ENCODE measurements at places on chromosomes 2 and 18. TPM values are rescaled to one million over a fixed set of nuclear protein-coding genes. Genes with fewer than 3 reads are reported as not detected.
A peak's percentile ranks its signal among the peaks of the same experiment; 100 is the strongest.

DNA sequence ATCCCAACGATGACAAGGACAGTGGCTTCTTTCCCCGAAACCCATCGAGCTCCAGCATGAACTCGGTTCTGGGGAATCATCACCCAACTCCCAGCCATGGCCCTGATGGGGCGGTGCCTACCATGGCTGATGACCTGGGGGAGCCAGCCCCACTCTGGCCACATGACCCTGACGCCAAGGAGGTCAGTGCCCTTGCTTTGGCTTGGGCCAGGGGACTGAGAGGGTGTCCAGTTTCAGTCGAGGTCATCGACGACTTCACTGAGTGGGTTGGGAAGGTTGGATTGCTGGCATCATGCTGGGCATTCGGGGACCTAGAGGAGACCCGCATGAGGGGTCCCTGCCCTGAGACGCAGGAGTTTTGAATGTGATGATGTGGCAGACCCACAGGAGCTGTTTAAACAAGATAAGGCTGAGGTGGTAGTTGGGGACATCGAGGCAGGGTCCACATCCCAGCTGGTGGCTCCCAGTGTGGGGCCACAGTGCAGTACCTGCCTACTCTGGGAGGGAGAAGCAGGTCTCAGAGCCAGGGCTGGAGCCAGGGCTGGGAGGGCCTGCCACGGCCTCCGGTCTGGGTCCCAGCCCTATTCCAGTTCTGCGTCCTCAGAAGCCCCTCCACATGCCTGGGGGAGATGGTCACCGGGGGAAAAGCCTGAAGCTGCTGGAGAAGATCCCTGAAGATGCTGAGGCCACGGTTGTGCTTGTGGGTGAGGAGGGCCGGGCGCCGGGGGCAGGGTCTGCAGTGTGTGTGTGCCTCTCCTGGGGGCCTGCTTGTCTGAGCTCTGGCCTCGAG lies 6.0 kb downstream of the SLC4A3 start:
- no peak overlapping the region for H3K27ac ChIP-seq
- H3K36me3 ChIP-seq = no peaks in the 10 kb centered on the region
- DNase-seq = no peak
- H3K27me3 ChIP-seq = no peaks in the 10 kb centered on the region
- H3K4me1 ChIP-seq = no peaks in the 10 kb centered on the region
- no peak overlapping the region for H3K4me3 ChIP-seq

- H3K27ac ChIP-seq = peak overlapping the region; percentile 86
- DNase-seq = no peak
- peaks cover 3% of the 10 kb centered on the region for H3K36me3 ChIP-seq
Measured at GRCh38 chr18:8609659-8610458, 622 bp downstream of the RAB12 start.

GRCh38 chr18:58601468-58602266 lies 27.2 kb downstream of the ALPK2 start:
- H3K4me3 ChIP-seq = no peak overlapping the region
- no peaks in the 10 kb centered on the region for H3K27me3 ChIP-seq
- H3K36me3 ChIP-seq = no peaks in the 10 kb centered on the region
- H3K27ac ChIP-seq = no peak overlapping the region
- no peaks in the 10 kb centered on the region for H3K4me1 ChIP-seq
- DNase-seq = no peak

GRCh38 chr2:231347638-231348037 lies 47.9 kb upstream of the B3GNT7 start:
- H3K4me3 ChIP-seq = no peak overlapping the region
- no peak overlapping the region for H3K27ac ChIP-seq
- no peaks in the 10 kb centered on the region for H3K27me3 ChIP-seq
- no peak for DNase-seq
- no peaks in the 10 kb centered on the region for H3K4me1 ChIP-seq
- no peaks in the 10 kb centered on the region for H3K36me3 ChIP-seq

DNA sequence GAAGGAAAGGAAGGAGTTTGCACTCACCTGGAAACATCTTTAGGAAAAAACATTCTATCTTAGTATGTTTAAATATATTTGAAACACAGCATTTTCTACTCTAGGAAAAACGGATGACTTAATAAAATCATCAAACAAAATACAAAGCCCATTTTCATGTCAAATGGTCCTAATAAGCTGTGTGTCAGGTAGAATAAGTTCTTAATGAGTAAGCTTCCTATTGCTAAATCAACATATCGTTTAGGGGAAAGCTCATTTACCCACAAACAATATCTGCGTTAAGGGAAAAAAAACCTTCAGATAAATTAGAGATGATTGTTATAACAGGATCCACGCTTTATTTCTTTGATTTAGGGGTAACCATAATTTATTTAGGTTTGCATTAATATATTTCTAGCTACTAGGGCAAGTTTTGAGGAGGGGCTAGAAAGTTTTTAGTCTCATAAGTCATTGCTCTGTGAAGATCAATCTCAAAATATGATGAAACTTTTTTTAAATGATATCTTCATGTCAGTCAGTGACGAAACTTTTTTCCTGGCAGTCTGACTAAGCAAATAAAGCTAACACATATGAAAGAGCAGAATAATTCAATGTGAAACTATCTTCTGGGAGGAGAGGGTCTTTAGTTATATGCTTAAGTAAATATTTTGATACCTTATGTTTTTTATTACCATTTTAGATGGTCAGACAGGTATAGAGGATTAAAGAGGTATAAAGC lies 147.1 kb downstream of the WDSUB1 start:
- no peak for DNase-seq
- no peak overlapping the region for H3K4me3 ChIP-seq
- no peak overlapping the region for H3K27ac ChIP-seq
- H3K36me3 ChIP-seq = no peaks in the 10 kb centered on the region
- H3K27me3 ChIP-seq = no peaks in the 10 kb centered on the region

DNA sequence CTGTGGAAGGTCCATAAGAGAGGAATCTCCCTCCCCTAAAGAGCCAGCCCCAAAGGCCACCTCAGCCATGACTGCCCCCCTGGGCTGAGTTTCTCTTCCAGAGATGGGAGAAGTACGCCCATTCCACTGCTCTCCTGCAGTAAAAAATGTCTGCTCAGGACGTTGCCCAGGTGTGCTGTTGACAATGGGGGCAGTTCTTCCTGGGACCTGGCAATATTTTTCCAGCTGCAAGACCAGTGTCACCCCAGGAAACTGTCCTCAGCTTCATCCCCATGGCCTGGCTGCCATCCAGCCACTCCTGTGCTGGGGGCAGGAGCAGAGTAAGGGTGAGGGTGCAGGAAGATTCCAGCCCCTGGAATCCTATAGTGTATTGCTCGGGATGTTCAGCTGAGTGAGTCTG lies 14.3 kb downstream of the CELF4 start:
- no peaks in the 10 kb centered on the region for H3K36me3 ChIP-seq
- H3K27ac ChIP-seq = no peak overlapping the region
- no peaks in the 10 kb centered on the region for H3K27me3 ChIP-seq

DNA sequence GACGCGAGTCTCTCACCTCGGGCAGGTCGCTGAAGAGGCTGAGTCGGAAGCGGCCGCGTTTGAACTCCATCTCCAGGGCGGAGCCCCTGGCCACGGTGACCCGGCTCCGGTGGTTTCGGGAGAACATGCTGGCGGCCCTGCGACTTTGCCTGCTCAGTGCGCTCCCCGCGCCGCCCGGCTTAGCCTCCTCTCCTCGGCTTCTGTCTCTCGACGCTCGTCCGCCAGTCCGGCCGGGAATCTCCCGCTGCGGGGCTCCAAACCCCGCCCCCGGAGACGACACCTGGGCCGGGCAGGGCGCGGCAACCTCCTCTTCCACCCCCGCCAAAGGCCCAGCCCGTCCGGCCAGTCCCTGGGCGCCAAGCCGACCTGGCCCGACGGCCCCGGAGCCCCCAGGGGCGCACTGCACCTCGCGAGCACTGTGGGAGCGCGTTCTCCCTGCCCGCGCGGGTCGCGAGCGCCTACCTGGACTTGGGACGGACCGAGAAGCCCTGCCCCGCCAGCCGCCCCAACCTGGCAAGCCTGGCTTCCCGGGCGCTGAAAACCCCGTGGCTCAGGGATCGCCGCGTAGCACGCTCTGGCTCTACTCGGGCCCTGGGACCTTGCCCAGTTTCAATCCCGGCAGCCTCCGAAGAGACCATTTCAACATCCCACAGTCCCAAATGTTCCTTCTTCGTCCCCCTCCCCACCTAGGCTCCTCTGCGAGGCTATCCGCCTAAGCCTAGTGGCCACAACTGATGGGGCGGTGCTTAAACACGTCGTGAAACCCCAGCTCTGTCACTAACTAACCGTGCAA lies at the start of gene RTKN:
Gene RTKN, minus strand, starts transcription at position 248 of the 793 bp plus-strand sequence. Its CDS starts 121 bp downstream, at position 127.
- H3K36me3 ChIP-seq = no peaks in the 10 kb centered on the region
- H3K27me3 ChIP-seq = peaks cover 3% of the 10 kb centered on the region
- peaks cover 10% of the 10 kb centered on the region for H3K4me1 ChIP-seq
- H3K4me3 ChIP-seq = peak within 1 kb of the TSS; percentile 93

DNA sequence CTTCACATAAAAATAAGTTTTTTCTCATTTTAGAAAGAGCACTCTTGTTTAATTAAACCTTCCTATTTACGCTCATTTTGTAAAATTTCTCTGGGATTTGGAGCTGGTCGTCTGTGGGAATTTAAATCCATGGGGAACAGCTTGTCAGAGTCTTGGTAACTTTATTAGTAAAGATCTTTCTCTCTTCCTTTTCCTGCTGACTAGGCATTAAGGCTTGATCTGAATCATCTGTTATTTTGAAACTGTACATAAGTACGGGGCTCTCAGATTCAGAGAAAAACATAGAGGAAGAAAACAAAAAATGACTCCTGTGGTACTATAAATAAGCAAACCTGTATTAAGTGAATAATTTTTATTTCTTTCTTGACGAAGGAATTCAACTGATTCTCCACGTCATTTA lies 150.2 kb downstream of the ST6GAL2 start:
- H3K4me1 ChIP-seq = no peaks in the 10 kb centered on the region
- H3K27ac ChIP-seq = no peak overlapping the region
- no peaks in the 10 kb centered on the region for H3K36me3 ChIP-seq
- no peaks in the 10 kb centered on the region for H3K27me3 ChIP-seq
- DNase-seq = no peak

- H3K27ac ChIP-seq = no peak overlapping the region
- no peaks in the 10 kb centered on the region for H3K27me3 ChIP-seq
Measured at GRCh38 chr2:238946318-238947242, 98.7 kb downstream of the TWIST2 start.

DNA sequence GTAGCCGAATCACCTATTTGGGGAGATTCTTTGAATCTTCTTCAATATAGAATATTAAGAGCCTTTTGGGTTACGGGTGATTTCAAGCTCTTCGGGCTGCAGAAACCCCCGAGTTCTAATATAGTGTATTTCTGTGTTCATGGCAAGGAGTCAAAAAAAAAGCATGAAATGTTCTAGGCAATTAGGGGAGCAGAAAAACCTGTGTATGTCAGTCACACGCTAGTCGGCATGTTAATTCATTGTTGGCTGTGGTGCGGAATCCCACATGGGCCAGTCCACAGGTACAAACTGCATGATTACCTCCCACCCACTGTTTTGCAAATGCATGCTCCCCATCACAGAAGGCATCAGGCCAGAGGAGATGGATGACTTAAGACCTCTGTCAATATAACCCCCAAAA lies 161.9 kb downstream of the PID1 start:
- H3K27me3 ChIP-seq = no peaks in the 10 kb centered on the region
- no peaks in the 10 kb centered on the region for H3K36me3 ChIP-seq
- DNase-seq = no peak
- no peak overlapping the region for H3K4me3 ChIP-seq
- no peak overlapping the region for H3K27ac ChIP-seq

DNA sequence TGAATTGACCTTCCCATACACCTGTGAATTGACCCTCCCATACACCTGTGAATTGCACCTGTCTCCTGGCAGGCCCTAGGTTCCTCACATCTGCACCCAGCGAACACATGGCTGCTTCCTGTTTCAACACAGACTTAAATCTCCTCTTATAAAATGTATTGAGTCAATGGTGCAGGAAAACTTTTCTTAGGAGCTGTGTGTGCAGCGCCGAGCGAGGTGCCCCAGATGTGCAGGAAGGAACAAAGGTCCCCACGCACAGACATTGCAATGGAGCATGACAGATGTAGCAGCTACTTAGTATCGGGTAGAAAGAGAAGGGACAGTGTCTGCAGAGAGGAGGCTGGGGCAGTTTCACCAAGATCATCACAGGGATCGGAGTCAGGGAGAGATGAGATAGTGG lies 85.5 kb upstream of the PXDN start:
- no peak overlapping the region for H3K4me3 ChIP-seq
- no peaks in the 10 kb centered on the region for H3K4me1 ChIP-seq
- no peaks in the 10 kb centered on the region for H3K36me3 ChIP-seq
- H3K27me3 ChIP-seq = no peaks in the 10 kb centered on the region
- no peak for DNase-seq

- H3K27me3 ChIP-seq = peaks cover 14% of the 10 kb centered on the region
- H3K4me3 ChIP-seq = peak within 1 kb of the TSS; percentile 71
- H3K4me1 ChIP-seq = peaks cover 6% of the 10 kb centered on the region
- H3K36me3 ChIP-seq = no peaks in the 10 kb centered on the region
- DNase-seq = peak; percentile 41
Measured at GRCh38 chr2:66434679-66435548, at the start of gene MEIS1. Gene MEIS1, plus strand, starts transcription at chr2:66435125. Its CDS starts 732 bp downstream, at chr2:66435857.

DNA sequence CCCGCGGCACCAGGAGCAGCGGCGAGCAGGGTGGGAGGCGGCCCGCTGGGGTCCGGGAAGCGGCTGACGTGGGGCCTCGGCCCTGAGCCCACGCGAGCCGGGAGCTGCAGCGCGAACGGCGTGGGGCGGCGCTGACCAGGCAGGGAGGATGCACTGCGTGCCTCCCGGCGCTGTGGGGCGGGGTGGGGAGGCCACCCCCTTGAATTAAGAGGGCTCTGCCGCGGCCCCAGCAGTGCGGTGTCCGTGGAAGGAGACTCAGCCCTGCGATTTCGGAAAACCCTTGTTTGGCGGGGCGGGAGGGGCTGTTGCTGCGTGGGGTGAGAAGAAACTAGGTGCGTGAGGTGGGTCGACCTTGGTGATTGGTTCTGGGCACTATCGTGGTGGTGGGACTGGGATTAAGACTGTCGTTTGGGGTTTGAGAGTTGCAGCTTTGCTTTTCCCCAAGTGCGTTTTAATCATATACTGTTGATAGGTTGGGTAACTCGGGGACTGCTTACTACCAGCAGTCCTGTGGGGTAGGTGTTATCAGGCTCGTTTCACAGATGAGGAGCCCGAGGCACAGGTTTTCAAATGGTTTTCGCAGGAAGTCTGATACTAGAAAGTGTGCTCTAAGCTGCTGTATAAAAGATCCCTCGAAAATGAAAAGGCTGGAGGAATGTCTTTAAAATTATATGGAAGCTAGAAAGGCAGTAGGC lies 722 bp downstream of the ACSL3 start:
- H3K4me1 ChIP-seq = peaks cover 50% of the 10 kb centered on the region
- H3K36me3 ChIP-seq = no peaks in the 10 kb centered on the region
- H3K27ac ChIP-seq = peak overlapping the region; percentile 85
- peak overlapping the region; percentile 89 for H3K4me3 ChIP-seq
- no peaks in the 10 kb centered on the region for H3K27me3 ChIP-seq

GRCh38 chr2:211931314-211931713 lies 607.3 kb downstream of the ERBB4 start:
- no peak for DNase-seq
- H3K4me1 ChIP-seq = no peaks in the 10 kb centered on the region
- no peak overlapping the region for H3K27ac ChIP-seq
- no peaks in the 10 kb centered on the region for H3K36me3 ChIP-seq
- H3K4me3 ChIP-seq = no peak overlapping the region
- no peaks in the 10 kb centered on the region for H3K27me3 ChIP-seq

The ELOA2 gene
- total RNA-seq = not detected

The ASB18 gene
- not detected for total RNA-seq

The ANKRD36B gene
- total RNA-seq = 14.7 TPM

The MPV17 gene
- total RNA-seq = 89.5 TPM

The HOXD13 gene
- not detected for total RNA-seq

The GCG gene
- 0.31 TPM for total RNA-seq

The MAPRE3 gene
- total RNA-seq = 11.6 TPM

The PSME4 gene
- 63.2 TPM for total RNA-seq

The TM4SF20 gene
- total RNA-seq = not detected
